Cardiac muscle cell (in vitro differentiated cells and primary cell): ENCODE measurements at places on chromosomes 2 and 18.

- DNase-seq = no peak
Measured at GRCh38 chr2:21067859-21068537, 24.1 kb upstream of the APOB start.

DNA sequence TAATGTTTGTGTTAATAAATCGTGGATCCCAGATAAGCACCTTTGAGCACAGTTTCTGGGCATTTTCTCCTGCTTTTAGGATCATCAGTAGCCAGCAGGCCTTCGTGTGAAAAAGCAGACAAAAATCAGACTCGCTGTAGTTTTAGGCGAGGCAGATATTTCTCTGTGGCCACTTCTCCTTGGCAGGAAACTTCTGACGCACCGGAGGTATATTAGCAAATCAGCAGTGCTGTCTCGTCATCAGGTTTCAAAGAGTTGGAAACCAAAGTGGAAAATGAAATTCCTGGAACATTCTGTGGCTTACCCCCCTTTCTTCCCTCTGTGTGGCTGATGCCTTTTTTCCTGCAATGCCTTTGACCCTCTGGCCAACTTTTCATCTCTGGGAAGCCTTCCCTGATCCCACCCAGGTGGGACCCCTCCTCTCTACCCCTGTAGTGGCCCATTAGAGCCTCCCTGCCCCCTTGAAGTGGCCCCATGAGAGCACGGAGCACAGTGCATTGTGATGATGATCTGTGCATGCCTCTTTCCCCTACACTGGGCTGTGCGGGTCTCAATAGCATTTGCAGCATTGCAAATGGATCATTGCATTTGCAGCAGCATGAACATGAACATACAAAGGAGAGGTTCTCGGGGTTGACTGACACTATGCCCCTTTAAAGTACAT lies 93.3 kb downstream of the RNF144A start:
- peak; percentile 97 for DNase-seq

DNA sequence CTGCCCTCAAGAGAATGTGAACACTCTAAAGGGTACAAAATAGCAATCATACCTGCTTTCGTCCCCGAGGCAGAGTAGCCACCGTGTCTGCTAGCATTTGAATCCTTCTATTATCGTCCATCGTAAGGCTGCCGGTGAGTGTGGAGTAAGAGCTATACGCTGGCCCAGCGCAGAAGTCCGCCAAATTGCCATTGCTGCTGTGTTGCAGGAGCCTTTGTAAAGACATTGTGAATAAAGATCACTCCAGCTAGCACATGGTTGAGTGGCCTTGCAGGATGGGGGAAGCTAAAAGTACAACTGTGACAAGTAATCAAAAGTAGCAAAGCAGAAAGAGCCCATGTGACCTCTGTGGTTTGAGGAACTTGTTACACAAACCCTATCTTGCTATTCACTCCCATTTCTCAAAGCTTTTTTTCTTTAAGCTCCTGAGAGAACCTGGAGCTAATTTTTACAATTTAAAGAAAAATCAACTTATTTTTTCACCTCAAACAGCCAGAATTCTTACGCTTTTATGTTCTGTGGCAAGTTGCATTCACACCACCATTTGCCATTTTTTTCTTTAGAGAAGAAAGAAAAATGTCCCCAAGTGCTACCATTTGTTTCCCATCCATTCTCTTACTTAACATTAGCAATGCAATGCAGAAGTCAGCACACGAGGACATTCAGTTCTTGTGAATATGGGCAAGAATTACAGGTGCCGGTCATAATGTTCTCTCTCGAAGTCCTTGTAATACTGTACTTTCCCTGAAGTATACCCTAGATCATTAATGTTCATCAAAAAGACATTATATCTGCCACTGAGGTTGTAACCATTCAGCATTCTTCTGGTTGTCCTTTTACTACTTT lies at the start of gene CYTIP:
Gene CYTIP, minus strand, starts transcription at position 295 of the 846 bp plus-strand sequence. Its CDS starts 69 bp downstream, at position 226.
- no peak for DNase-seq

GRCh38 chr18:58562999-58563667 lies 65.8 kb downstream of the ALPK2 start:
- no peak for DNase-seq

DNA sequence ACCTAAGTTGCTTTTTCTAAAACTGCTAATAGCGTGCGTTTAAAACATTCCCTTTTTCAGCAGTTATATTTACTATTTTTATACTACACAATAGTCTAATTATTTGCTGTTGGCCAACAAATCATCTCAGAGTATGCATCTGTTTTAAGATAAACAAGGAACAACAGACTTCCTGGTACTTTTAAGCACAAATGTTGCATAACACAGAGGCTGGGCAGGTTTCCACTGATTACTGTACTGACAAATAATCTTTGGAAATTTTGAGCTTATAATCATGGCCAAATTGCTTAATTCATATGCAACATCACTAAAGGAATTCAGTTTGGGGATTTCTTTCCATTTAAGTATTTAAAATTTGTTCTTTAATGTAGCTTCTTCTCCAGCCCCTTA lies 737.4 kb upstream of the SALL3 start:
- DNase-seq = peak; percentile 67

- DNase-seq = peak; percentile 74
Measured at GRCh38 chr2:48946449-48947048, 191.0 kb upstream of the LHCGR start.

GRCh38 chr18:78526923-78527711 lies 452.5 kb upstream of the SALL3 start:
- DNase-seq = no peak

DNA sequence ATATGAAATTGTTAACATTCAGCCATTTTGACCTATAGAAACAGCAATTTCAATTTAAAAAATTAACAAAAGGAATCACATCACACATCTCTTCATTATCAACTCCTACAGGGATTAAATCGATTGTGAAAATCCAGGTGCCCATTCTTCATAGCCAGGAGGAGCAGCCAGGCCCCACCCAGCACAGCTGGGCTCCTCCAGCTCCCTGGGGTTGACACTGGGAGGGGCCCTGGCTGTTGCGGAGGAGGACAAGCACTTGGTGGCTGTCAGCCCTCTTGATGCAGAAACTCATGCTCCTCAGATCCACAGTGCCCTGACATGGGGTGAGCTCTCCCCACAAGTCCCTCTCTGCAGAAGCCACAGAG lies 99.8 kb downstream of the FAM210A start:
- DNase-seq = no peak

DNA sequence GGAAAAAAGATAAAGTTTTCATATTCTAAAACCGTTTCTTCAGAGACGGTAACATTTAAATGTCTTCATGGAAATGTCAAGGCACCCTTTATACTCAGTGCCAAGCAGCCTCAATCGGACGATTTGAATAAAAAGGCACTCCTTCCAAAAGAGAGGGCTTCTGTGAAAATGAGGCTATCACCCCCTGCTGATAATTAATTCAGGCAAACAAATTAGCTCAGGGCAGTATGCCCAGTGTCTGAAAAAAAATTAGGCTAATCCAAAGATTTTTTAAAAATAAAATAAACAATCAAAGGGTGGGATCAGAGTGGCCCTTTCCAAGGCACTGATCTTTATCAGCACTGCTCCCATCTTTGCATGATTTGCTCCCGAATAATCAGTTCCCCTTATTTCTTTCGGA lies 151.0 kb upstream of the PID1 start:
- no peak for DNase-seq

GRCh38 chr2:237171396-237171795 lies 85.7 kb downstream of the COPS8 start:
- no peak for DNase-seq

GRCh38 chr2:25252291-25253152 lies 84.1 kb upstream of the POMC start:
- DNase-seq = peak; percentile 95

DNA sequence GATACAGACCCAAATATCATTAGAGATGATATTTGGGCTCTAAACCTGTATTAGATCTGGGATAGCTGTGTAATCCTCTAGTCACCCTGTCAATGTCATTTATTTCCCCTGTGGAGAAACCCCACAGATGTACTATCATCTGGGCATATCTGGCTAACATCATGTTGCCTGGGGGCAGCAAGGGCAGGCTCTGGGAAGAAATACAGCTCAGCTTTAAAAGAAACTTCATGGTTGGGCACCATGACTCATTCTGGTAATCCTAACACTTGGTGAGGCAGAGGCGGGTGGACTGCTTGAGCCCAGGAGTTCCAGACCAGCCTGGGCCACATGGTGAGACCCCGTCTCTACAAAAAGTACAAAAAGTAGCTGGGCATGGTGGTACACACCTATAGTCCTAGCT lies 282.5 kb downstream of the SLC8A1 start:
- no peak for DNase-seq

- no peak for DNase-seq
Measured at GRCh38 chr18:48320639-48320945, 88.6 kb downstream of the ZBTB7C start.

DNA sequence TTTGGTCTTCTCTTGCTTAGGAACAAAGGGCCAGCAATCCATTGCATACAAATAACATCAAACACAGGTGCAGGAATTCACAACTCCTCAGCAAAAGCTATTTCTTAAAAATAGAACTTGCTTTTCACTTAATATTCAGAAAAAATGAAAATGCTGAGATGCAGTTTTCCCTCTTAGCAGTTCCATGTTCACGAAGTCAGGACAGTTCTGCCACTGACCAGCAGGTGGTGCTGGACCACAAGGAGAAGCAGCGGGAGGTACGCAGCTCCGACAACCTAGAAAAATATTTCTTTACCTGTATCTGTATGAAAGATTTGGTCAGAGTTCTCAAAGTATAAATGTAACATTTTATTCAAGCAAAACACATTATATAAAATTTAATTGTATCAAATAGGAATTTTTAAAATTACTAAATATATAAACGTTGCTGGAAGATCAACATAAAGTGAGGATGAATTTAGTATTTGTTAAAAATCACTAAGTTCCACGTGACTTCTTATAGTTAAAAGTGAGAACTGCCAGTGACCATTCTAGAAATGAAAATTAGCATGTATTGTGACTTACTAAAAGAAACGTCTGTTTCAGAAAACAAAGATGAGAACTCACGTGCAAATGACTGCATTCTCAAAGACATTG lies 48.8 kb downstream of the ADNP2 start:
- peak; percentile 76 for DNase-seq

- no peak for DNase-seq
Measured at GRCh38 chr2:159249990-159250715, 36.4 kb downstream of the WDSUB1 start.

- DNase-seq = no peak
Measured at GRCh38 chr18:59728816-59729215, 31.6 kb upstream of the CCBE1 start.

DNA sequence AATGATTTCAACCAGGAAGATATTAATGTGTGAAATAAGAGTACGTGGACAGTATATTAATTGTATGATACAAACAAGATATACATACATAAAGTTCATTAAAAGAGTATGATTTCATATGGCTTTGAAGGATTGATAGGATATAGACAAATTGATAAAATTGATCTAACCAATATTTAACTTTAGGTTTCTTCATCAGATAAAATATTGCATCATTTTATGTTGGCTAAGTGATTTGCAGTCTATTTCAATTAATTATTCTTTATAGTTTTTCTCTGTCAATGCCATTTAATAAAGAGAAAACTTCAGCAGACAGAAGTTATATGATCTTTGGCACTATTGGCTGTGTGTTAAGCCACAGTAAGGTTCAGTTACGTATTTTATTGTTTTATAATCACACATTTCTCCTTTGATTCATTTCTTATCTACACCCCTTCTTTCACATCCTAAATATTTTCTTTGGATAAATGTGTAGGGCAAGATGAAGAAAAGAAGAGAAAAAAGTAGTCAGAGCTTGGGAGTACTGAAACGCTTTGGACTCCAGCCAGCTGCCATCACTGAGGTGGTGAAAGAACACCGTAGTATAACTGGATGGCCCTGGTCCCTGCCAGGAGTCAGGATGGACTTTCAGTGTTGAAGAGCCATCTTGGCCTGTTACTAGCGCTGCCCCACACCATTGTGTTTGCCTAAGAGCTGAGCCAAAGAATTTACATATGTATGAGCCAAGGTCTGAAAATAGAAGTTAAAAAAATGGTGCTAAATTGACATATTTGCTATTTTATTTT lies 9.8 kb upstream of the CPS1 start:
- DNase-seq = peak; percentile 34

DNA sequence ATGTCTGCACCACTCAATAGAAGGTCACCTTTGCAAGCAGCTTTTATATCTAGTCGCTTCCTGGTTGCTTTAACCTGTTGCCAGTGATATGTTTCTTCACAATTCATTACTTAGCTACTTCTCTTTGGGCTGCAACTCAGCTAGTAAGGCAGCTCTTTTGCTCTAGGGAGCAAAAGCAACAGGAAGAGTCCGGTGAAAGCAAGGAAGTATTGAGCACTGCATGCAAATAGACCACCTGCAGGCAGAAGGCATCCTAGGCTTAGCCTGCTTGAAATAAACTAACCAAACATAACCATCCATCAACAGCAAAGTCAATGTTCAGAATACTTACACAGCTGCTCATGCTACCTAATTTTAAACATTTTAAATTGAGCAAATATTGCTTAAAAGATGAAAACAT lies 529.2 kb upstream of the LINC00305 start:
- DNase-seq = no peak

DNA sequence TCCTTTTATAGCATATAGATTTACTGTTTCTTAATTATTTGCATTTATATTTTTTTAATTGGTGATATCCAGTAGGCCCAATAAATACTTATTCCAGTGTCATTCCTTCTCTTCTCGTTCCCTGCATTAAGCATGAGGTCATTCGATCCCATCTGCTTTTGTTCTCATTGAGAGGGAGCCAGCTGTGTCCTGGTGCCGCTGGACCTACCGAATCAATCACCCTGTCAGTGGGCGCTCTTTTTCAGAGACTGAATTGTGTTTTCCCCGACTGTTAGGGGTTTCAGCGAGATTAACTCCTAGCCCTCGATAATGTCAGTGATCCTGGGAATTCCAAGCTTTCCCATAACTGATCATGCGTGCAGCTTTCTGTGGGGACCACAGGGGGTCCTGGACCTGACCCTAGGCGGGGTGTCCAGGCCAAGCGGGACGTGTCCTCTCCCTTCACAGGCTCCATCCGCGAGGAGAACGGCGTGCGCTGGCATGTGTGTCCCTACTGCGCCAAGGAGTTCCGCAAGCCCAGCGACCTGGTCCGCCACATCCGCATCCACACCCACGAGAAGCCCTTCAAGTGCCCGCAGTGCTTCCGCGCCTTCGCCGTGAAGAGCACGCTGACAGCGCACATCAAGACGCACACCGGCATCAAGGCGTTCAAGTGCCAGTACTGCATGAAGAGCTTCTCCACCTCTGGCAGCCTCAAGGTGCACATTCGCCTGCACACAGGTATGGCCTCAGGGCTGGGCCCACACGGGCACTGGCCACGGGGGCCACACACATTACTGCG lies 72.4 kb downstream of the ZNF236 start:
- DNase-seq = no peak

DNA sequence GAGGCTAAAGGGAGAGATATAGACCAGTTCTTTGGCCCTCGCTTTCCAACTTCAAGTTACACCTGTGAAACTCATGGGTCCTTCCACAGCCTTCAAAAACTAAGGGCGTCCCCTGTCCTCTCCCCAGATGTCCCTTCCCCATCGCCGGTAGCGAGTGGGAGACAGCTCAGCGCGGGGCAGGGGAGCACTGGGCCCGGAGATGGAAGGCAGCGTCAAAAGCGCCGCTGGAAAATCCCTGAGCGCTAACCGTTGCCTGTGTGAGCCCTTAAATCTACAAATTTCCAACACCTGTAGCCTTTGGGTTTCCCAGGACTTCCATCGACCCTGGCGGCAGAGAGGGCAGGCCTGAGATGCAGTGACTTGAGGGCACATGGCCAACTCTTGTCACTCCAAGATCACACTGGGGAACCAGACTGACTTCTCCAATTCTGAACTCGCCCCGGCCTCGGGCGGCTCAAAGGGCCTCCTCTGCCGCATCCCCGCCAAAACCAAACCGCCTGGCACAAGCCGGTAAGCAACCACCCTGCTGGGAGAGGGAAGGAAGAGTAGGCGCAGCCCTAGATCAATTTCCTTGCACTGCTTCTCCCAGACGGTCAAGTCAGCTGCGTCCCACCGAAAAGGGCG lies 879 bp upstream of the EPAS1 start:
- no peak for DNase-seq

- DNase-seq = no peak
Measured at GRCh38 chr2:25417715-25418369, 76.1 kb upstream of the DNMT3A start.
